Fibroblast of villous mesenchyme (primary cell): ENCODE measurements at places on chromosomes 3 and 15.

GRCh38 chr3:29711255-29711771 lies 430.4 kb downstream of the RBMS3 start:
- peak; percentile 58 for DNase-seq

- no peak for DNase-seq
These were observed 125.4 kb downstream of the NUP210 start for GRCh38 chr3:13294442-13295351.

- DNase-seq = no peak
These were observed 473.7 kb upstream of the ROBO2 start for GRCh38 chr3:76566211-76566534.

- no peak for DNase-seq
These were observed 7.8 kb upstream of the SUMF1 start for GRCh38 chr3:4474683-4475490.

DNA sequence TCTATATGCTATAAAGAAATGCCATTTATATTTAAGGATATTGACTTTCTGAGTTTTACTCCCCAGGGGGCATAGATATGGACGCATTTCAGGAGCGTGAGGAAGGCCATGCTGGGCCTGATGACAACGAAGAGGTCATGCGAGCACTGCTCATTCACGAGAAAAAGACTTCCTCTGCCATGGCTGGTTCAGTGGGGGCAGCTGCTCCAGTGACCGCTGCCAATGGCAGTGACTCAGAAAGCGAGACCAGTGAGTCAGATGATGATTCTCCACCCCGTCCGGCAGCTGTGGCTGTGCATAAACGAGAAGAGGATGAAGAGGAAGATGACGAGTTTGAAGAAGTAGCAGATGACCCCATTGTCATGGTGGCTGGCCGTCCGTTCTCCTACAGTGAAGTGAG lies 38.4 kb downstream of the GTF2E1 start:
- DNase-seq = peak; percentile 63

- no peak for DNase-seq
These were observed at the start of gene DNAH12 for GRCh38 chr3:57544181-57545125. Gene DNAH12, minus strand, starts transcription at chr3:57544344. Its CDS starts 1,474 bp downstream, at chr3:57542870.

DNA sequence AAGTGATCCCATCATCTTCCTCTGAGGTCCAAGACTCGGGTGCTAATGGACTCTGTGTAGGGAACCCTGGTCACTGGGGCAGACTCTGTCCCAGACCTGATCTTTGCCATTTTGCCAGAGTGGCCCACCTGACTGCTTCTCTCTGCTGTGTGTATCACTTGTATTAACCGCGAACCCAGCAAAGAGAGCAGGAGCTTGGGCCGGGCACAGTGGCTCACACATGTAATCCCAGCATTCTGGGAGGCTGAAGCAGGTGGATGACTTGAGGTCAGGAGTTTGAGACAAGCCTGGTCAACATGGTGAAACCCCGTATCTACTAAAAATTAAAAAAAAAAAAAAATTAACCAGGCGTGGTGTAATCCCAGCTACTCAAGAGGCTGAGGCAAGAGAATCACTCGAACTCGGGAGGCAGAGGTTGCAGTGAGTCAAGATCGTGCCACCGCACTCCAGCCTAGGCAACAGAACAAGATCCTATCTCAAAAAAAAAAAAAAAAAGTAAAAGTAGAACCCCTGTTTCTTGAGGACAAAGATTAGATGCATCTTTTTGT lies 32.9 kb upstream of the CYP11A1 start:
- no peak for DNase-seq

DNA sequence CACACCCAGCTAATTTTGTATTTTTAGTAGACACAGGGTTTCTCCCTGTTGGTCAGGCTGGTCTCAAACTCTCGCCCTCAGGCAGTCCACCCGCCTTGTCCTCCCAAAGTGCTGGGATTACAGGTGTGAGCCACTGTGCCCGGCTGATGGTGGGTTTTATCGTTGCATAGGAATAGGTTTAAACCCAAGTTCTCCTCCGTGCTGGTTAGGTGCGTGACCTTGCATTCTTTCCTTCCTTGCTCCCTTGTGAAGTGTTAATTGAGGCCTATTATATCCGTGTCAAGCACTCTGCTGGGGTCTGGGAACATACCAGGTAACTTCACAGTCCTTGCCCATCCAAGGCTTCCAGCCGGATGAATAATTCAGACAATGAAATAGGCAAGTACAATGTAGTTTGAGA lies 19.3 kb upstream of the ETV5 start:
- DNase-seq = no peak

DNA sequence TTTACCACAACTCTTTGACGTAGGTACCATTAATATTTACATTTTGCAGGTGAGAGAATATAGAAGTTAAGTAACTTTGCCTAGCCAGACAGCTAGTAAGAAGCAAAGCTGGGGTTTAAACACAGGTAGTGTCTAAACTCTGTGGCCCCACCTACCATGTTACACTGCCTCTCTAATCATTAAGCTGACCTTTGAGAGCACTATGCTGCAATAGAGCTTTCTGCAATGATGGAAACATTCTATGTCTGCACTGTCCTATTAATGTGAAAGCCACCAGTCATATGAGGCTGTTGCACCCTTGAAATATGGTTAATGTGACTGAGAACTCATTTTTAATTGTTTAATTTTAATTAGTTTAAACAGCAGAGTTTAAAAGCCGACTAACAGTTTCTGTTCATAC lies 6.3 kb upstream of the RARB start:
- no peak for DNase-seq

GRCh38 chr15:64067564-64068030 lies 21.3 kb upstream of the DAPK2 start:
- DNase-seq = peak; percentile 54

GRCh38 chr3:148922467-148922866 lies 57.4 kb downstream of the CPA3 start:
- no peak for DNase-seq

GRCh38 chr3:58585005-58585786 lies 8.0 kb upstream of the FAM107A start:
- peak; percentile 56 for DNase-seq

DNA sequence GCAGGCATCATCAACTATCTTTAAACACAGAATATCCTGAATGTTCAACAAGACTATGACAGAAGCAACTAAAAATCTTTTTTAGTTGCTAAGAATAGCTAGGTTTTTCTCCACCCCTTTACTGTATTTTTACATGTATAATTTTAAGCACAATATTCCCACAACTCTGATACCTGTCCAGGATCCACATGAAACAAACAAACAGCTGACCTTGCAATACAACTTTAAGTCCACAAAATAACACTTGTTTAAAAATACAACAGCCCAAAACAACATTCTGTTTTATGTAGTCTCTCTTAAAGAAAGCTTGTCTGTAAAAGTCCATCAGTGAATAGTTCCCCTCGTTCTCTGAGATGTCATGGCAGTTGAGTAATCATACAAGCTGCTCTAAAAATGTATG lies 41.1 kb downstream of the IFT57 start:
- DNase-seq = no peak

GRCh38 chr3:187983484-187984124 lies 170.4 kb upstream of the LPP start:
- DNase-seq = no peak

DNA sequence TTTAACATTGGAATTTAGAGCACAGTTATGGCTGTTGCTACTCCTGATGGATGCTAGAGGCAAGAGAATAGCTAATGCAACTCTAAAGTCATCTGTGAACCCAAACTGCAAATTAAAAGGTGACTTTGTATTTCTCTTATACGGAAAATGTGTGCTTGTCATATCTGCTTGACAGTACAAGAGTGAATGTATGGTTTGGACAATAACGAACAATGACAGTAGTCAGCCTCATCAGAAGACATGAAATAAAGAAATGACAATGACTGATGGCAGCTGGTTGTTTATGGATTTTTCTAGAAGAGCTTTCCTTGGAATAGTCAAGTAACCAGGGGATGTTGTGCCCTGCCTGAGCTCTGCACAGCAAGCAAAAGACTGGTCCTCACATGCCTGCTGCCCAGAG lies 168.8 kb upstream of the FEZF2 start:
- DNase-seq = no peak

GRCh38 chr15:79358069-79358468 lies 47.2 kb downstream of the TMED3 start:
- DNase-seq = no peak

- no peak for DNase-seq
These were observed 102.0 kb downstream of the SST start for GRCh38 chr3:187568171-187568570.

GRCh38 chr3:8761866-8762265 lies 7.5 kb downstream of the OXTR start:
- no peak for DNase-seq

DNA sequence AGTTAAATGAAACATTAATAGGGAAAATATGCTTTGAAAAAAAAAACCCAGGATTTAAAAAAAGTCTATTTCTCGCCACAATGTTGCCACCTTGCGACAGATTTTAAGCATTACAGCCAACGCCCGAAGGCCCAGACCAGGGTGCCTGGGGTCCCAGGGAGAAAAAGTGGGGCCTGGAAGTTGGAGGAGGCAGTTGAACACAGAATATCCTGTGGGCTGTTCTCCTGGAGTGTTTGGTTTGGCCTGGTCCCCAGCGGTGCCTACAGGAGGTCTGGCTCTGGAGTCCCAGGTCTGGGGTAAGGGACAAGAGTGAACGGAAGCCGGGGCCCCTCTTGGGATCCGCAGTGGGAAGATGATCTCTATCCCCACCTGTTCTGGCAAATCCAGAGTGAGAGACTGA lies 3.4 kb downstream of the RNU6-1 start:
- DNase-seq = peak; percentile 44

DNA sequence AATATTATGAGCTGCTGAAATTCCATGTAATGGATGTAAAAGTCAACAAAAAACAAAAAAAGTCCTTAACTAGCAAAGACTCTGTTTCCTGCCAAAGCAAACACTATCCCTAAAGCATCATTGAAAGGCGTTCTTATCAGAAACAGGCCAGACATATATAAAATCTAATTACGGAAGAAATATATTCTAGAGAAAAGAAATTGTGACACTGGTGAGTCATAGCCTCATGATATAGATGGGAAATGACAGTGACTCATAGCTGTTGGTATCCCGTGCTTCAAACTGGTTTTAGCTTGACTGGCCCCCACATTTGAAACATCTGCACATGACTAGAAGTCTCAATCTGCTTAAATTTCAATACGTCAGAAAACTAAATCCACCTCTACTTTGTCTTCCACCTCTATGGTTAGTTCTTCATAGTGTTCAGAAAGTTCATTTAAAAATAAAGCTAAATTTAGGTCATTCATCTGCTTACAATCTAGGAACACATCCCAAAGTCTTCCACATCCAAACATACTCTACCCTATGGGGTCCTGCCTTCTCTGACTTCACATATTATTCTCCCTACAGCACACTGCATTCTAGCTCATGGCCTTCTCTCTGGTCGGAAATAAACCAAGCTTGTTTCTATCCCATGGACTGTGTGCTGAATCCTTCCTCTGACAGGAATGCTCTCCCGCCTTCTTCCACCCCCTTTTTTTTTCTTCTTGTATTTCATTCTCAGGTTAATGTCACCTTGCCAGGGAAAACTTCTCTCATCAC lies 456.3 kb upstream of the ARRDC4 start:
- DNase-seq = peak; percentile 76

GRCh38 chr15:75508840-75509532 lies 57.5 kb upstream of the SIN3A start:
- peak; percentile 64 for DNase-seq

- DNase-seq = peak; percentile 46
These were observed 17.9 kb downstream of the KBTBD13 start for GRCh38 chr15:65094294-65094995.

DNA sequence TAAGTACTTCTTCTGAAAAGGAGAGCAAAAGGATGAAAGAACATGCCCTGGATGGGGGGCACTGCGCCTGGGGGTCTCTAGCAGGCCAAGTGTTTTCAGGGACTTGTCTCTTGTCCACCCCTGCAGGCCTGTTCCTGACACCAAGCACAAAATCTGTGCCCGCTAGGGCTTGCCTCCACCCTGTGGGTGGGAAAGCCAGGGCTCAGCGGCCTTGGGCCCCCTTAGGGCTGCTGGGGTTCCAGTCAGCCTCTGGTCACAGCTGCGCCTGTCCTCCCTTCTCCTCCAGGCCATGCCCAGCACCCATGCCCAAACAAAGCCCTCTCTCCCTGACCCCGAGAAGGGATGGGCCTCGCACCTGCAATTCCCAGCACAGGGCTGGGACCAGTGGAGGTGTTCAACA lies 71.1 kb upstream of the TRPM1 start:
- DNase-seq = no peak

GRCh38 chr3:151946606-151947005 lies 73.2 kb downstream of the SUCNR1 start:
- peak; percentile 34 for DNase-seq

- no peak for DNase-seq
These were observed 18.0 kb downstream of the RMDN3 start for GRCh38 chr15:40737048-40737447.

- DNase-seq = no peak
These were observed 144.7 kb upstream of the GADL1 start for GRCh38 chr3:31039145-31039544.

DNA sequence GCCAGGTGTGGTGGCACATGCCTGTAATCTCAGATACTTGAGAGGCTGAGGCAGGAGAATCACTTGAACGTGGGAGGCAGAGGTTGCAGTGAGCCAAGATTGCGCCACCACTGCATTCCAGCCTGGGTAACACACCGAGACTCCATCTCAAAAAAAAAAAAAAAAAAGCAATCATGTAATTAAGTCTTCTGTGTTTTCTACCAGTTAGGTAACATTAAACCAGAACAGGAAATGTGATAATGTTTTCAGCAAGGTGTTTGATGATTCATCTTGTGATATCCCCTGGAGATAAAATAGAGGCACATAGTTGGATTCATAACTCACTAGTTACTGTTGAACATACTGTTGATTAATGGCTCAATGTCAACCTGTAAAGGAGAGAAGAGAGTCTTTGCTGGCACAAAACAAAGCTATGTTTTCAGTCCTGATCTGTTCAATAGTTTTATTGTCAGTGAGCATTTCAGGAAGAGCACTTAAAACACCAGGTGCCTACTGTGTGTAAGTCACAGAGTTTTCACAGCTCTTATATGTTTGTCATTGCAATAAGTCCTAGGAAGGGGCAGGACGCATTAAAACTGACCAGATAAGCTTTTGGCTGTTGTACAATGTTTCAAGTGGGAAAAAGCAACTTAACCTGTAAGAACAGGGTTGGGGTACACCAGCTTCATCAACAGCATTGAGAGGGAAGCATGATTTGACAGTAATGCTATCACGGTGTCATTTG lies 19.5 kb downstream of the DNAJB11 start:
- peak; percentile 34 for DNase-seq
